Hematopoietic multipotent progenitor cell treated with erythropoietin and hydrocortisone succinate and interleukin-3 and kit ligand, for 4 days (in vitro differentiated cells): ENCODE measurements at places on chromosomes 1 and 21.

DNA sequence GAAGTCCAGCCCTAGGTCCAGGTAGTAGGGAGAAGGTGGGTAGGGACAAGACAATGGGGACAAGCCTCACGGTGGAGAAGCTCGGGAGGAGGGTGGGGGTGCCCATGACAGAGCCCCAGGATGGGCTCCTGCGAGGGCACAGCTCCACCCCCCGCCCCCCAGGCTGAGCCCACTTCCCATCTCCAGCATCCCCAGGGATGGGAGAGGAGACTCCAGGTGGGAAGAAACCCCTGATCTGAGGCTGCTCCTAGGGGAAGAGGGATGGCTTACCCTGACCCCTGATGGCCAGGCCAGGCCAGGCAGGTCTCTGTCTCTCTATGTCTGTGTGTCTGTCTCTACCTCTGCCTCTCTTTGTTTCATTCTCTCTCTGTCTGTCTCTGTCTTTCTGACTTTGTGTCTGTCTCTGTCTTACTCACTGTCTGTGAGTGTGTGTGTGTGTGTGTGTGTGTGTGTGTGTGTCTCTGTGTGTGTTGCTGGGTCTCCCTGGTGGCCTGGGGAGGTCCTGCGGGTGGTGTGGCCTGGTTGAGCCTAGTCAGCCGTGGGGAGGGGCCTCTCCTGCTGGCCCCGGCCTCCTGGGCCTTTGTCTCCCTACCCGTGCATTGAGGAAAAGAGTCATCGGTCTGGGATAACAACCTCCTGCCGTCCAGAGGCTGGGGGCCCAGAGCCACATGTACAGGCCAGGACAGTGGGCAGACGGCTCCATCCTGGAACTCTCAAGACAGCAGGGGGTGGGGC lies 45.7 kb downstream of the WNT9A start:
- peak; percentile 56 for DNase-seq

DNA sequence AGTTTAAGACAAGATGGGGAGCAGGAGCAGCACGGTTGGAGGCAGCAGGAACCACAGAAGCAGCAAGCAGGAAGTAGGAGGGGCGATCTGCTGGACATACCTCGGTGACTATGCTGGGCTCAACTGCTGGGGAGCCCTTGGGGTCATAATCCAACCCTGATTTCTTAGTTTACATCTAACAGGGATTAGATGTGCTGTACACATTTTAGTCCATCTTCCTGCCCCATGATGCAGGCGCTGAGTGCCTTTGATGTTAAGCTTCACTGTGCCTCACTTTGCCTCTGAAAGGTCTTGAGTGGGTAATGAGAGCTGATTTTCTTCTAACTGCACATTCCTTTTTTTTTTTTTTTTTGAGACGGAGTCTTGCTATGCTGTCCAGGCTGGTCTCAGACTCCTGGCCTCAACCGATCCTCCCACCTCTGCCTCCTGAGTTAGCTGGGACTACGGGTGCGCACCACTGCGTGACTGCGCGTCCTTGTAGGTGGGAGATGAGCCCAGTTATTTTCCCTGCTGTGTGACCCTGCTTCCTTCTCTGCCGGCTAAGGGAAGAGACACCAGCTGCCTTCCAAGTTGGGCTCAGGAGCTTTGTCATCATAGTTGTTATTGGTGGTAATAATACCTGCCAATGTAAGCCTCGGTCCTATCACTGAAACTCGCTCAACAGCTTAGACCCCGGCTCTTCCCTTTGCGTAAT lies 1.1 kb upstream of the RCAN3 start:
- DNase-seq: peak; percentile 88

- no peak for DNase-seq
Measured at GRCh38 chr1:13784971-13785370, 85.0 kb downstream of the PRDM2 start.

DNA sequence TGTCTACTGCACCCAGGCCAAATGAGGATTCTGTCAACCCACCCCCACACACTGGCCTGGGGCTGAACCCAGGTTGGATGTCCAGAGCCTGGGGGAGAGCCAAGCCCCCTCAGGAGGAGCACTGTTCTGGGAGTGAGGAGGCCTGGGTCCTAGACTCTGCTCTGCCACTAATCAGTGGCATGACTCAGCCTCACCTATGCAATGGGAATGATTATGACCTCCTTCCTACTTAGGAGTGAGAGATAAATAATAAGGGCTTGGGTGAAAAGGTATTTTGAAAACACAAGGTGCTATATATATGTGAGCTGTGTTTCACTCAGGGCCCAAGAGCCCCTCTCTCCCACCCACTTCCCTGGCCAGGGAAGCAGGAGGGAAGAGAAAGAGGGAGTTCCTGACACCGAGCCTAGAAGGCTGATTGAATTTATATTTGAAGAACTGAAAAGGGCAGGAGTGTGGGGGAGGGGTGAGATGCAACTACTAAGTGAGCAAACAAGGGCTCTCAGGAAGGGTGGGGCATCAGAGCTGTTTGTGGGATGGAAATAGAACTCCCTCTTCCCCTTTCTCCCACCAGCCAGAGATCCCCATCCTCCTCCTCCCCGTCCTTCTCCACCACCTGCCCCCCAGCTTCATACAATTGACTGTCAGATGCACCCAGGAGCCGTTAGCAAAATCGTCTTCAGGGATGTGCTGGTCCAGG lies 8.2 kb downstream of the IGSF9 start:
- peak; percentile 85 for DNase-seq

DNA sequence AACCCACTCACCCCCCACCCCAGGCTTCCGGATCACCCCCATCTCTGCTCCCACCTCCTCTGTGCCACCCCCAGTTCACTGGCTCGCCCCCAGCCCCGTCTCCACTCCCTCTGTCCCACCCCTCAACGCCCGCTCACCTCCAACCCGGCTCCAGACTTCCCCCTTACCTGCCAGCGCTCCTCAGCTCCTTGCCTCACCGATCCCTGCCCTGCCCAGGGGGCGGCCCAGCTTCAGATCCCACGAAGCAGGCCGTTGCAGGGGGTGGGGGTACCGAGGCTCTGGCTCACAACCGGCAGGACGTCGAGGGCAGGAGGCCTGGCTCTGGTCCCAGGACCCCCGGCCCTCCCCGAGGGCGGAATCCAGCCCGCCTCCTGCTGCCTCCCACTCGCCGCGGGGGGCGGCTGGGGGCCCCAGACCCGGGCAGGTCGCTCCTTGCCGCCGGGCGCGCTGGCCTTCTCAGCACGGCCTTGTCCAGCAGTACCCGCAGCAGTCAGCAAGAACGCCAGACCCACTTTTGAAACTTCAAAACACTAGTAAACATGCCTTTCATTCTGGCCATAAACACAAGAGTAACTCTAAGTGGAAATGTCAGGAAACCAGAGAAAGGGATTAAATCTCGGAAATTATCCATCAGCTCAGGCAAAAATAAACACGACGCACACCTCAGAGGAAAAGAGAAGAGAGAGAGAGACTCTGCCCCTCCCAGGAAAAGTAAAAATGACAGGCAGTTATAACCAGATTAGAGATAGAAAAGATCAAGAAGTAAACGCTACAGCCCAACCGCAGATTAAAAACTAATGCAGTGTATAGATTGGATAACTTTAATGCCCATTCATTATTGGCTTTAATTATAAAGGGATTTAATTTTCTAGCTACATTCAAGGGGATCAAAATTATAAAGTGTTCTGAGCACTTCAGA lies 1.0 kb upstream of the FAM89A start:
- peak; percentile 49 for DNase-seq
